ENCODE measurements at places on chromosomes 3 and 15.

- peak; percentile 94 for DNase-seq
Measured at GRCh38 chr3:138195481-138195880, 8.4 kb downstream of the ARMC8 start.

GRCh38 chr3:43923104-43923882 is 232.6 kb downstream of the ABHD5 start:
- DNase-seq: peak; percentile 13

DNA sequence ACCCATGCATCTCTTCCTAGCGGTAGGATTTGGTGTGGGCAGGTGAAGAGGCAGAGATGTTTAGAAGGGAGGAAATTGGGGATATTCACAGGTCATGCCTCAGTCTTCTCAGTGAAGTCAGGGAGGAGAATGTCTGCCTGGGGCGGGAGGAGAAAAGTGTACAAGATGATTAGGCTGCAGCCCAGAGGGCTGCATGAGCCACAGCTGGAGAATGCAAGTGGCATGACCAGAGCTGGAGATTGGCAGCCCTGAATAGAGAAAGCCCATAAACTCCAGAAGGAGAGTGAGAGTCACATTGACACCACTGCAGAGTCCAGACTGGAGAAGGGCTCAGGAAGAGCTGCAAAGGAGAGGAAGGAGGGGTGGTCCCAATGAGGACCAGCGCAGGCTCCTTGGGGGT is 22.6 kb downstream of the PDHB start:
- no peak for DNase-seq

DNA sequence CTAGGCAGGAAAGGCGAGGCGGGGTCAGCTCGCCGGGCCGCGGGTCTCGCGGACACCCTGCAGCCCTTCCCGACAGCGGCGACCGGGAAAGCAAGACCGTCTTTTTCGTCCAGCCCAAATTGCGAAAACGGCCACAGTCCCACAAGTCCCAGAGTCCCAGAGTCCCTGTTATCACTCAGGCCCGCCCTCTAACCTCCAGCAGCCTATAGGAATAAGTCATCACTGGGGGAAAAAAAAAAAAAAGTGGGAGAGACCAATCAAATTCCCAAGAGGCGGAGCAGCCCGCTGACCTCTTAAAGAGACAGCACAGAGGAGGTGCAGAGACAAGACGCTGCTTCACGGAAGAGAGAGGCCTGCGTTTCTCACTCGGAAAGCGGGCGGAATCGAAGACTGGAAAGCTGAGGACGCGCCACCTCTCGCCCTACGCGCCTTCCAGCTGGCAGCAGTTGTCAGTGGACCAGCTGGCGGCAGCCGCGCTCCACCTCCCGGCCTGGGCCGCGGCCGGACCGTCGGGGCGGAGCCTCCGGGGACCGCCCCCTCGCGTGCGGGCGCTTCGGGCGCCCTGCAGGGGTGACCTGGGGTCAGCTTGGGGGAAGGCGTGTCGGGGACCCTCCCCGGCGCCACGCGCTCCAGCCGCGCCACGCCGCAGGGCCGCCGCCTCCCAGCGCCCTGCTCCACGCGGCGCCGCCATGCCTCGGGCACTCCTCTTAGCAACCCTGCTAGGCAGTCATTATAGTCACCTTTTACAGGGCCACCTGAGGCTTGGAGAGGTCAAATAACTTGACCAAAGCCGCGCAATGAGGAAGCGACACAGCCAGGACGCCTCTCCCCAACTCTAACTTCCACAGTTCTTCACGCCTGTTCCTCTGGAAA is at the start of gene TPRA1:
TPRA1 (minus strand) TSS at position 141 of the 873 bp plus-strand sequence. CDS start 10,587 bp downstream, outside the sequence.
- DNase-seq: peak; percentile 100

- no peak for DNase-seq
Measured at GRCh38 chr15:40591389-40591788, 2.7 kb upstream of the KNL1 start.

DNA sequence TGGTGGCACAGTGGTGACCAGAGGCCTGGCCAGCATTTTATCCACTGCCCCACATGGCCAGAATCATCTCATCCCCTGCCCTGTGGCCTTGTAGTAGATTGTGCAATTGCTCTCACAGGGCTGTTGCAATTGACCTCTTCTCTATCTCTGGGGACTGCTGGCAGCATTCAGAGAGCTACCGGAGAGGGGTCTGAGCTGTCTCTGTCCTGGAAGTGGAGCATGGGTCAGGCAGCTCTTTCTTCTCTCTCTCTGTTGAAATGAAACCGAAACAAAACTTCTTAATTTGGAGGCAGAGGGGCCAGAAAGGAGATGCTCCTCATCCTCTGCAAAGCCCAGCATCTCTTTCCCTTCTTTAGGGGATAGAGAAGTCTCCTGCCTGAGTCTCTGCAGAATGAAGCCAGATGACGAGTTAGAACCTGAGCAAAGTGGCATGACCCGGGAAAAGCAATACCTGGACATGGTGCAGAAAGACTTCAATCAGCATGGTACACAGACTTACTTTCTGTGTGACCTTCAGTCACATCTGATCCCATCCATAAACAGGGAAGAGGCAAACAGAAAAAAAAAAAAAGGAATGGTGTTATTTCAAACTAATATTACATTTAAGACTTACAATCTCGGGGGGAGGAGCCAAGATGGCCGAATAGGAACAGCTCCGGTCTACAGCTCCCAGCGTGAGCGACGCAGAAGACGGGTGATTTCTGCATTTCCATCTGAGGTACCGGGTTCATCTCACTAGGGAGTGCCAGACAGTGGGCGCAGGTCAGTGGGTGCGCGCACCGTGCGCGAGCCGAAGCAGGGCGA is 144.5 kb upstream of the BCL6 start:
- no peak for DNase-seq

GRCh38 chr3:39196034-39196433 is 3.6 kb upstream of the XIRP1 start:
- DNase-seq: no peak

DNA sequence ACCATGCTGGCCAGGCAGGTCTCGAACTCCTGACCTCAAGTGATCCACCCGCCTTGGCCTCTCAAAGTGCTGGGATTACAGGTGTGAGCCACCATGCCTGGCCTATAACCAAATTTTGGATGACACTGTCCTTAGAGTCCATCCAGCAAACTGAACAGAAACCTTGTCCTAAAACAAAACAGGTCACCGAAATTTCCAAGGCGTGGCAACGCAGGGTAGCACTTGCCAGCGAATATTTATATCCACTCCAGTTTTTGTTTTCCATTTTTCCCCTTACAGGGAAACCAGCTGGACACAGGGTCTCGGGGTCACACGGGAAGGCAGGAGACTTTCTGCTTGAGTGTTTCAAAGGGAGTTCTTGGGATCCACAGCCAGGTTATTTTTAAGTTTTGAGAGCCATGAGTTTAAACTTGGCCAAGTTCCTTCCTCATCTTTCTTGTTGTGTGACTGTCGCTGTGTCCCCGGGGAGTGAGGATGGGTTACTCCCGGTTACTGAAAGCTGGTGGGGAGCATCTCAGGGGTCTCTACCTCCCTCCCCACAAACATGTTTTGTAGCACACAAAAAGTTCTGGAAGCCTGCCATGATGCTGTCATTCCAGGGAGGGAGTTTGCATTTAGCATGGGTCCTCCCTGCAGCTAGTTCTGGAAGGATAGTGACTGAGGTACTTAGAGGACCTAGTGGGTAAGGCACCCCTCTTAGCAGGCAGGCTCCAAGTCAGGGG is 12.6 kb downstream of the LIMD1 start:
- no peak for DNase-seq

DNA sequence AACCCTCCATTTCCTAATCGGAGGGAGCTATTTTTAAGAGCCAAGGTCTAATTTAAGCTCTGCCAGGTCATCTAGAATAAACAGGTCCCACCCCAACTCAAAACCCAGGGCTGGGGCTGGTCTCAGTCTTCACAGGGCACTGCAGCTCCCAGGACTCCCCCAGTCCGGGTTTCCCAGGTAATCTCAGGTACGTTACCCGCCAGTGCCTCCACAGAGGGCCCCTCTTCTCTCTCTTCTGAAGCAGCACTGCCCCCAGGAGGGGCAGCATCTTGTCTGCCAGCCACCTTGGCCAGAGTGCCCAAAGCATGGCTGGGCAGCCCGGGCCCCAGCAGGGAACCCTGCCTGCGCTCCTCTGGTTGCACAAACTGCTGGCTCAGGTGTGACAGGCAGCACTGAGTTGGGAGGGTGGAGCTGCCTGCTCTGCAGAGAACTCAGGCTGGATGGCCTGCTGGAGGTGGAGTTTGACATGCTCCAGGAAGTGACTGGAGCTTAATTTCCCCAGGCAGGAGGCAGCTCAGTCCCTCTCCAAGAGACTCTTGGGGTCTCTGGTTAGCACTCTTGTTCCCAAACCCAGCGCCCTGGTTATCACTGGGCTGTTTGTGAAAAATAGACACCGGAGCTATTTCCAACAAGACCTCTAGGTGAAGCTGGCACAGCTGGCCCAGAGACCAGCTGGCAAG is at the start of gene PLA2G4F:
PLA2G4F (minus strand) TSS at position 394 of the 680 bp plus-strand sequence; CDS start at position 307, 87 bp downstream.
- DNase-seq: no peak

DNA sequence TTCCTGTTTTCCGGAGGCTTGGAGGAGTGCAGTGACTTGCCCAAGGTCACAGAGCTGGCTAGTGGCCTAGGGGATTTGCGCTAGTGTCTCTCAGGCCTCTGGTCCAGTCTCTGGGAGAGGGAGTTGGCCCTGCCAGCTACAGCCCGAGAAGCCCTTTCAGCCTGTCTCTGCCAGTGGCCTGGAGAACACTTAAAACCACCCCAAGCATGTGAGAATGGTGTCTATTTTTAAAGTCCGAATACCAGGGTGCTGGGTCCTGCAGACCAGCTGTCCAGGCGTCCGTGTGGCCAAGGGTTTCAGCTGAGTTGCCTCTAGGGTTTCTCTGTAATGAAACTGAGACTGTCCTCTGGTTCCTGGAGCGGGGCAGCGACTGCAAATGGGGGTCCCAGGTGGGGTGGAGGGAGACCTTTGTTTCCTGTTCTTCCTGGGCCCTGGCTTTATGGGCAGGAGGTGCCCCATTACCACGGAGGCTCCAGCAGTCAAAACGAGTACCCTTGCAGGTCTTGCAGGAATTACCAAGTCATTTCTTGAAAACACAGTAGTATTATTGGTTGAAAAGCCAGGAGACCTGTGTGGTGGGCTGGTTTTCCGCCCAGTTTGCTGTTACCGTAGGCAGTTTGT is 2.2 kb downstream of the CAND2 start:
- no peak for DNase-seq

All from NCI-H2171 treated with DMSO at 0.1 percent for 48 hours (cell line).